ENCODE measurements at places on chromosomes 1 and 21.
A peak's percentile ranks its signal among the peaks of the same experiment; 100 is the strongest.

- peak; percentile 62 for DNase-seq
These were observed 280.3 kb downstream of the HMCN1 start for GRCh38 chr1:186014370-186015037.

DNA sequence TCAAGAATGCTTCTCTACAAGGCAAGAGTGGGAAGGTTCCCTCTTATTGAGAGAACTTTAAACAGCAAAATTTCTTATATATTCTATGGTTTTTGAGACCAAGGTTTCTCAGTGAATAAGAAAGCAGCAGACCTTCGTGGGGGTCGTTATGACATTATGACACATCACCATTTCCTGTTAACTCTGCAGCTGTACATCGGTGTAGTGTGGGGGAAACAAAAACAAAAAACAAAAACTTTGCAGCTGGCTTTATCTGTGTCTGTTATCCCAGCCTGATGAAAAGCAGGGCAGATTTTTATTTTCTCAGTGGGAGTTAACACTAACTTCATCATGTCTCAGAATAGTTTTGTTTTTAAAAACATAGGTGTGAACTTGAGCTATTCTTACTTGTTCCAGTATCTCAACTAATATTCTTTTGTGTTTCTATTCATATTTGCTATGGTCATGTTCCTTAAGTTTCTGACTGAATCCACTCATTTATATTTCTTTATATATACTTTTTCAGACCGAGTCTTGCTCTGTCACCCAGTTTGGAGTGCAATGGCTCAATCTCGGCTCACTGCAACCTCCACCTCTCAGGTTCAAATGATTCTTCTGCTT is 2.1 kb downstream of the SDE2 start:
- no peak for DNase-seq

- peak; percentile 43 for DNase-seq
These were observed 3.0 kb downstream of the PTPN22 start for GRCh38 chr1:113868387-113869083.

DNA sequence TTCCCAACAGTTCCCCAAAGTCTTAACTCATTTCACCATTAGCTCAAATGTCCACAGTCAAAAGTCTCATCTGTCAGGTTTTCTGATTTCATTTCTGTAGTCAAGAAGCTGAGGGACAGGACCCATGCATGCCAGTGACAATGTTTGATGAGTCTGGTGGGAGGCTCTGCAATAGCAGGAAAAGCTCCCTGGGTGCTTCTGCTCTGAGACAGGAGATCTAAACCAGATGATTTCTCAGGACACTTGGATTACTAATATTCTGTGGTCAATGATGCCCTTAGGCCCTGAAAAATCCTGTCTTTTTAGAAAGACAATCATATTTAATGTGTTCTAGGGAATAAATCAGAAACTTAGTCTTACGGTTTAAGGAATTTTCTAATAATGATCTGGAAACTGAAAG is 56.4 kb downstream of the PCBP3 start:
- no peak for DNase-seq

DNA sequence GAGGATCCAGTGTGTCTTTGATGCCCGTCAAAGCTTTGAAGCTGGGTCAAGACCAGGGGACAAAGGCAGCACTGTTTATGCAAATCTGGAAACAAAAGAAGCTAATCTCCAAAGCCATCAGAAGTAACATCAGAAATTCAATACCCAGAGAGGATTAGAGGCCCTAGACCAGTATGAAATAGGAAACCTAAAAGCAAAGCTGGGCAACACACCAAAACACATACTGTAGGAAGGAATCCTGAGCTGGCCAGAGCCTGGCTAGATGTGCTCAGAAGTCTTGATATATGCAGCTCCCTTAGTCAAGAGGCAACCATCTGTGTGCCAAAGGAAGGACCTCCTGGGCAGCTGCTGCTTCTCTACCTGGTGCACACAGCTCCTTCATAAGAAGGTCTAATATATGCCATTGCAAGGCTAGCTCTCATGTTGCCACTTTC is 12.3 kb downstream of the COLGALT2 start:
- DNase-seq = peak; percentile 79

DNA sequence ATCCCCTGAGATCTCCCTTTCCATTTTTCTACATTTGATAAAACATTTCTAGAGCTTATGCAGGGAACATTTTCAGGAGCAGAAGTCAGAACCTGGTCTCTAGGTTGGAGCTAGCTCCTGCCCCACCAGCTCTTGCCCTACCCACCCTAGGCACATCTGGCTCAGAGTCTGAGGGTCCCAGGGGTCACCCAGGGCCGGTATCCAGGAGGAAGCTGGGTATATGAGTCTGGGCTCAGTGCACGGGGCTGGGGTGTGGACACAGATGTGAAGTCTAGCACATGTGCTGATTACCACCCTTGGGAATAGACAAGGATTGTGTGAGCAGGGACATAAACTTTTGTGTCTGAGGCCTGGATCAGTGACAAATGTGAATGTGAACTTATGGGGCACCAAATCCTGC is 95.4 kb downstream of the MATN1 start:
- DNase-seq = no peak

GRCh38 chr21:25862596-25862995 is 127.8 kb downstream of the GABPA start:
- DNase-seq = no peak

- DNase-seq = no peak
These were observed 156.4 kb upstream of the B3GALT2 start for GRCh38 chr1:193342811-193343210.

DNA sequence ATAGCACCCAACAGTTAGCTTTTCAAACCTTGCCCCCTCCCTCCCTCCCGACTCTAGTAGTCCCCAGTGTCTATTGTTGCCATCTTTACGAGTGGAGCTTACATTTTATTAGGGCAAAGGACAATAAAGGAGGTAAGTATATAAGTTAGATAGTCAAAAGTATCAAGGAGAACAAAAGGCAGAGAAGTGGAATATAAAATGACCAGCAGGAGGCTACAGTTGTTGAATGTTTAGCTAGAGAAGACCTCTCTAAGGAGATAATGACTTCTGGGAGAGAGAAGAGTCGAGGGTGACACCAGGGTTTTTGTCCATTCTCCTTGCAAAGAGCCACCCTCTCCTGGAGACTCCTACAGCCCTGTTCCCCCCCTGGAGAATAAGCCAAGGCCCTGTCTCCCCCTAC is 48.7 kb downstream of the SYT6 start:
- DNase-seq = no peak

GRCh38 chr1:155978325-155978972 is at the start of gene ARHGEF2:
Gene ARHGEF2, minus strand, starts transcription at chr1:155978547. Its CDS starts 120 bp downstream, at chr1:155978427.
- DNase-seq = no peak

DNA sequence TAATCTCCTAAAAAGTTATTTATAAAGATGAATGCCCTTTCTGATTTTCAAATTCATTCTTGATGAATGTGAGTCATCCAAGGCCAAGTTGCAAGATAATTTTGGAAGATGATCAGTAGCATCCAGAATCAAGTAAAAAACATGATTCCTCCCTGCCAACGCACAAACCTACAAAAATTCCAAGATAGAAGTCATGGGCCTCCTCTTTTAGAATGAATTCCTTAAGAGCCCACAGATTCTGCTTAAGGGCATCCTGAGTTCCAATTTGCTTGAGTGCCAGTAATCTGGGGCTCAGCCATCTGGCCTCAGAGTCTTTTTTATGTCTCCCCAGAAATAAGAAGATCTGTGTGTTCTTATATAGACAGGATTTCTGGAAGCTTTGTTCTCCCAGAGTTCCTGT is 23.2 kb upstream of the SPATA6 start:
- DNase-seq = no peak

GRCh38 chr1:91552091-91552490 is 51.4 kb downstream of the CDC7 start:
- no peak for DNase-seq

DNA sequence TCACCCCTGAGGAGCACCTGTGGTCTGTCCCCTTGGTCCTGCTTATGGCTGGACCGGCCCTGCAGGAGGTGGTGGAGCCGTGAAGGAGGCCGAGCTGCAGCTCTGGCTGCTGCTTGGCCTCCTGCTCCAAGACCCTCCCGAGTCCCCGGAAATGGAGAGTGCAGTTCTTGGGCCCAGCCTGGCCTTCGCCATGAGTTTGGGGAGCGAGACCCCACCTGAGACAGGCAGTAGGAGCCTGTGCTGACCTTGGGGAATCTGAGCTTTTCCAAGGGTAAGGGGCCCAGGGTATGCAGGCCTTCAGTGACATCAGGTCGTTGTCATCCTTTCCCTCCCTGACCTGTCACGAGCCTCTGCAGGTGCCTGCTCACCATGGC is 14.1 kb downstream of the TMEM201 start:
- no peak for DNase-seq

- DNase-seq = no peak
These were observed 220.0 kb downstream of the PAPPA2 start for GRCh38 chr1:176682830-176683535.

DNA sequence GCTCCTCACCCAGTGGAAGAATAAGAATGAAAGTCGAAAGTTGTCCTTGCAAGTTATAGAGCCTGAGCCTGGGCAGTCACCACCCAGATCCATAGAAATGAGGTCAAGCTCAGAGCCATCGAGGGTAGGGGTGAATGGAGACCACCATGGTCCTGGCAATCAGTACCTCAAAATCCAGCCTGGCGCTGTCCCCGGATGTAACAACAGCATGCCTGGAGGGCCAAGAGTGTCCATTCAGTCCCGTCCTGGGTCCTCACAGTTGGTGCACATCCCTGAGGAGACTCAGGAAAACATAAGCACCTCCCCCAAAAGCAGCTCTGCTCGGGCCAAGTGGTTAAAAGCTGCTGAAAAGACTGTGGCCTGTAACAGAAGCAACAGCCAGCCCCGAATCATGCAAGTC is 41.8 kb downstream of the PLPPR4 start:
- no peak for DNase-seq

DNA sequence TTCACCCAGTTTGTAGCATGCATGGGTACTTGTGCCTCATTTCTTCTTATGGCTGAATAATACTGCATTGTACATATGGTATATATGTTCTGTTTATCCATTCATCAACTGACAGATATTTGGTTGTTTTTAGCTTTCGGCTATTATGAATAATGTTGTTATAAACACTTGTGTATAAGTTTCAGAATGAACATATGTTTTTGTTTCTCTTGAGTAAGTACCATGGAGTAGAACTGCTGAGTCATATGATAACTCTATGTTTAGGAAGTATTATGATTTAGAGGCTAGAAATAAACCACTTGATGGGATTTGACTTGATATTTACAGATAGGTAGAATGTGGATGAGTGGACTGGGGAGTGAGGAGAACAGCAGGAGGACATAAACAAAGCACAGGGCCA is 48.6 kb downstream of the WNT2B start:
- DNase-seq = no peak

DNA sequence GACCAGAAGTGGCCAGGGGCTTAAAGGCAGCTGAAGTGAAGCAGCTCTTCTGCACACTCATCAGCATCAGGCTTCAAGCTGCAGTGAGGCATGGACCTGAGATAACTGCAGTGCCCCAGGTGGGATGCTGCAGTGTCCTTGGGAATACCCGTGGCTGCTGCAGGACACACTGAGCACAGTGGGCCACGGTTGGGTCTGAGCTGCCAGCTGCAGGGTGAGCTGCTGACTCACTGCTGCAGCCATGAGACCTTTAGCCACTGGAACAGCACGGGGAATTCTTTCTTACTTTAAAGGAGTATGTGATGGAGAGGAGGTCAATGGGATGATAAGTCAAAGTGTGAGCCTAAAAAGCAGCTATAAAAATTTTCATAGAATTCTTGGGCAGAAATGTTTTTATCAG is 102.1 kb downstream of the XCL2 start:
- no peak for DNase-seq

DNA sequence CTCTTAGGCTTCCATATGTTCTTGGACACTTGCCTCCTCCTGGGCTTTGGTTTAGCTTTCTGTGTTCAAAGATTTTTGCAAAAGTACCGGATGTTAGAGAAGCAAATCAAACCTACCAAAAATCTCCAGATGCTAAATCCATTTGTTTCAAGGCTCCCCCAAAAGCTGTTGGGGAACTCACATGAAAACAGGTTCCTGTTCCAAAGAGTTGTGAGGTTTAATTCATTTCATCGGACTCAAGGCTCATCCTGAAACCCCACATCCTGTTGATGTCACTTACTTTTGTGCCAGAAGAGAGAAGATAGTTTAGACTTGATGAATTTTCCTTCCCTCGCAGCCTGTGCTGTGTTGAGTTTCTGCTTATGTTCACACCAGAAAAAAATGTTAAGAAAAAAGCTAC is 41.7 kb upstream of the RXRG start:
- DNase-seq = no peak

GRCh38 chr1:199020904-199021303 is 382.1 kb downstream of the PTPRC start:
- DNase-seq = no peak

DNA sequence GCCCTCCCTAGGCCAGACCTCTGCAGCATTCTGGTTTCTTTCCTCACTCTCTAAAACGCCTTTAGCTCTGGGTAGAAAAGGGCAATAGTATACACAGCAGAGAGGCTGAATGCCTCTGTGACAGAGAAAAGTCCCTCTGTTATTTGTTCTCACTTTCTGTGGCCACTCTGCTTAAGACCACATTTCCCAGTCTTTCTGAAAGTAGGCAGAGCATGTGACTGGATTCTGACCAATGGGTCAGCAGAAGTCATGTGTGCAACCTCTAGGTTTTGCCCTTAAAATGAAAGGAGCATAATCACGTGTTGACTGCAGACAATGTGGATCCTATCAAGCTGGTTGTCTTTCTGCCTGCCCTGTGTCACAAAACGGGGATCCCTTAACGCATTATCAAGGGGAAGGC is 79.7 kb upstream of the MARK1 start:
- DNase-seq = no peak

DNA sequence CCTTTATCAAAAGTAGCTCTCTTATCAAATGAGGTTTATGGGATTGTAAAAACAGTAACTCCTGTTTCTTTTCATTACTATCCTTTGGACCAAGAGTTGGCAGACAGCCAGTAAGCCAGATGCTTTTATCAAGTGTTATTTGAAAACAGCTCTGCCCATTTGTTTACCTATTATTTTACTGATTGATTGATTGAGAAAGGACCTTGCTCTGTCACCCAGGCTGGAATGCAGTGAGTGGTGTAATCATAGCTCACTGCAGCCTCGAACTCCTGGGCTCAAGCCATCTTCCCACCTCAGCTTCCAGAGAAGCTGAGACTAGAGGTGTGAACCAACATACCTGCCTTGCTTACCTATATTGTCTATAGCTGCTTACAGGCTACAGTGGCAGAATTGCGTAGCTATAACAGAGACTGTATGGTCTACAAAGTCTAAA is 3.6 kb downstream of the PRKAB2 start:
- DNase-seq = no peak

- peak; percentile 84 for DNase-seq
These were observed 46.9 kb downstream of the DOP1B start for GRCh38 chr21:36203603-36203889.

DNA sequence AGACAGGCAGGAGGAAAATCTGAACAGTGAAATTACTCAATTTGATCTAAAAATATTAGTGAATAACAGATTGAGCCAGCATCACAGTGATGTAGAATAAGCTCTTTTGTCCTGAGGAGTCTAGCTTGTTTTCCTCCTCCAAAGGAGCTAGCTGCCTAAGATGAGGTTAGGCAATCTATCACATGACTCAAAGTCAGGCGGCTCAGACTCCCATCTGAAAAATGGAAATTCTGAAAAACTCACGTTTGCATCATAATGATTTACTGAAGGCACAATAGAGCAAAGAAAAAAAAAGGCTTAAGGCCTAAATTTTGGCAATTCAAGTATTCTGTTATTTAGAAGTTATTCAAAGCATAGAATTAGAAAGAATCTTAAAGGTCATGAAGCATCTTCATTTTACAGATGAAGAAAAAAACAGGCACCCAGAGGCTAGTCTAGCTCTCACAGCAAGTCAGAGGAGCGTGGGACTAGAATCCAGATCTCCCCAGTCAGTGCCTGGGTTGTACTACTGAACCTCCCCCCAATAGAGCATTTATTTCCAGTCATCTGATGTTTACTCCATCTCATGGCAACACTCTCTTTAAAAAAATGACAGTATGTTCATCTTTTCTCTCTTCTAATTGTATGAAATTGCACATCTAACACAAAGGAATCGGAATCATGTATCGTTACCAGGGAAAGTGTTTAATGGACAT is 62.5 kb upstream of the ATF3 start:
- DNase-seq = no peak

Measured in non-pigmented ciliary epithelial cell (primary cell).